ENCODE measurements at places on chromosomes 1 and 21. TPM values are rescaled to one million over a fixed set of nuclear protein-coding genes. Genes with fewer than 3 reads are reported as not detected.

GRCh38 chr1:67339623-67340343 is 32.1 kb downstream of the IL12RB2 start:
- DNase-seq = no peak

The SLC2A5 gene
- total RNA-seq = 2.0 TPM

The UQCRHL gene
- total RNA-seq = 0.71 TPM

The KRTAP6-1 gene
- total RNA-seq = not detected

The FAM151A gene
- total RNA-seq = not detected

Measured in posterior vena cava (tissue), 2 donors.